GM20000 (cell line): ENCODE measurements at places on chromosomes 12 and 14.

GRCh38 chr12:54220092-54220557, 31.3 kb upstream of the SMUG1 start:
- peak; percentile 74 for DNase-seq

DNA sequence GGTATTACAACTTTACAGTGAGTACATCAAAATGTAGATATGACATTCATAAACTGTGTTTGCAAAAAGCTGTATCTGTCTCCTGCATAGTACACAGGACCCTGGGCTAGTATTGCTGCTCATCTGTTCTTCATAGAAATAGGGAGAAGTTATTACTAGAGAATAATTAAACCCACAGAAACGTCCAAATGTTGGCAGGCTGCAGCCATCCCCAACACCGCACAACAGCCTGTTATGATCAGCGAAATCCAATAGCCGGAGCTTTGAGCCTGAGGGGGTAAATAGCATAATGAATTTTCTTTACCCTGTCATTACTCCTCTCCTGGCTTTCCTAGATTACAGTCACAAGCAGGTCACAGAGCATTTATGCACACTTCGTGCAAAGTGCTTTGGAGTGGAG, 178.0 kb downstream of the DACT1 start:
- no peak for DNase-seq

- no peak for DNase-seq
These were observed 16.7 kb downstream of the STK38L start for GRCh38 chr12:27260746-27261145.

DNA sequence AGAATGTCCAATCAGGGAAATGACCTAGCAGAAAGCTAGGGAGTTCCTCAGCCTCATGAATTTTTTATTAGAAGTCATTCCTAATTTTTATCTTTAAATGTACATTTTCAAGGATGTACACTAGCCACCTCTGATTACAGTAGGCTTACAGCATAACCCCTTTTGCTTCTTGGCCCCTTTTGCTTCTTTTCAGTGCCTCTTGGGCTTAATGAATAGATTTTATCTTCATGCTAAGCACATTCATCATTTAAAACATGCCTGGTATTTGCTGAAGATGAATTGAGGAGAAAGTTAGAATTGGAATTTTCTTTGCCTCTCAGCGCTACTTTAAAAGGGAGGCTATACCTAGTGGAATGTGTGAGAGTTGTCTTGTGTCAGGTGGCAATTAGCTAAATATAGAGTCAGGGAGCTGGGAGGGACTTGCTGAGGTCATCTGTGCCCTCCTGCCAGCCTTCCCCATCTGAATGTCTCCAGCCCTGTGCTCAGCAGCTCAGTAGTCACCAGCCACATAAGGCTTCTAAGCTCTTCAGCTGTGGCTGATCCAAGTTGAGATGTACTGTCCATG, 132.1 kb downstream of the SAMD4A start:
- no peak for DNase-seq

GRCh38 chr14:91012045-91012444, 48.4 kb downstream of the RPS6KA5 start:
- no peak for DNase-seq
